ENCODE measurements at places on chromosomes 3 and 15.

- DNase-seq = no peak
These were observed 79.4 kb downstream of the AAGAB start for GRCh38 chr15:67174864-67175573.

DNA sequence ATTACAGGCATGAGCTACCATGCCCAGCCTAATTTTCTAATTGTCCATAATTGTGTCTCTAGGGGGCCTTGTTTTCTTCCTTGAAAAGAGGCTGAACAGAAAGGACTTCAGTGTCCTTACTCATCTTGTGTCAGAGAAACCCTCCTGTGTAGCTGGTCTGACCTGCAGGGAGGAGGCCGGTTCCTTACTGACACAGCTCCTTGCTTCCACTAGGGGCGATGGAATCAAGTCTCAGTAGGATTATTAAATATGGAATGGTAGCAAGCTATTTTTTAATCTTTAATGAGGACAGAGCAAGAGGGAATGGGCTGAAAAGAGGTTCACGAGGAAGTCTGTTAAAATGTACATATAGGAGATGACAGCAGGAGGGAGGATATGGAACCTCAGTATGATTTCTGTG is 8.6 kb downstream of the LPCAT4 start:
- no peak for DNase-seq

GRCh38 chr3:66938338-66938963 is 59.7 kb upstream of the KBTBD8 start:
- peak; percentile 64 for DNase-seq

DNA sequence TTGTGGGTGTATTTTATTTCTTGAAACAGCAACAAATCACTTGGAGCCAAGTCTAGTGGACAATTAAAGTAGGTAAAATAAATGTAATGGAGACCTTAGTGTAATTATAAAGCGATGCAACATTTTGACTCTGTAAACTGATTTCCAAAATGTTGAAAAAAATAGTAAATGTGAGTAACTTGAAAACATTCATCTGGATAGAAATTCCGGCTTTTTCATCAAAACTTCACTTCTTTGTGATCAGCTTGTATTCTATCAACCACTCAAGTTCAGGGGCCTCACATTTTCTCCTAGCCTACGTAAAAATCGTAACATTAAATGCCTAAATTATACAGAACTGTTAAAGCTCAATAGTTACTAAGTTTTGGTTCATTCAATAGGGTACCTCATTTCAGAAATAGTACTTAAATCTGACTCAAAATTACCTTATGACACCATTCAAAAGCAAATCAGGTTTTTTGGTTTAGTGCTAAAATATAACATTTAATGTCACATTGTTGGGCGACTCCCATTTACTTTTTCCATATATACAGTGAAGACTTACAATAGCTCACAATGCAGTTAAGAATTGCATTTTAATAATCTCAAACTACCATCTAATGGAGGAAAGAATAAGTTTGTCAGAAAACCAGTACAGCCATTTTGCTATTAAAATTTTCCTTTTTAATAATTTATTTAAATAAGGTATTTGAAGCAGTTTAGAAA is 12.7 kb downstream of the CCNL1 start:
- DNase-seq = no peak

GRCh38 chr3:64828276-64828675 is 140.5 kb upstream of the ADAMTS9 start:
- no peak for DNase-seq
